ENCODE measurements at places on chromosomes 5 and 9. TPM values are rescaled to one million over a fixed set of nuclear protein-coding genes. Genes with fewer than 3 reads are reported as not detected.

TCF7 gene
- 8.9 TPM for total RNA-seq

TMEM232 gene
- 1.1 TPM for total RNA-seq

MEIKIN gene
- total RNA-seq = not detected

HSPB3 gene
- not detected for total RNA-seq

DNM1 gene
- total RNA-seq = 148 TPM

DNA sequence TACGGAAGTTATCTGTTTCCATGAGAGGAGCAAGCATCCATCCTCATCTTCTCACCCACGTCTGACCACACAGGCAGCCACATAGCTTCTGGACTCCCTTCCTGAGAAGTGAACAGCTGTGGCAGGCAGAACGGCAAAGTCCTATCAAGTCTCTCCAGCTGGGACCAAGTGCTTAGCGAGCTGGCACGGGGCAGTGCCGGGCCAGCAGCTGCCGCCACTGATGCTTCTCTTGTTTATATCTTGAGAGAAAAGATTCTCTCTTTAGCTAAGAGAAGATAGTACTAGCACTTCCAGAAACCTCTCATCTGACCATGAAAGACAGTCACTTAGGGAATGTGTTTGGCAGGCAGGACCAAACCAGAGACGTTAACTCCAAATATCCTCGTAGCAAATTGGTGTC is 37.2 kb downstream of the PLAC8L1 start:
- no peak overlapping the region for H3K4me3 ChIP-seq
- H3K4me1 ChIP-seq = no peaks in the 10 kb centered on the region
- H3K36me3 ChIP-seq = no peaks in the 10 kb centered on the region
- no peaks in the 10 kb centered on the region for H3K27me3 ChIP-seq
- no peak overlapping the region for H3K27ac ChIP-seq
- no peak for DNase-seq

- no peaks in the 10 kb centered on the region for H3K36me3 ChIP-seq
- H3K27me3 ChIP-seq = no peaks in the 10 kb centered on the region
- H3K27ac ChIP-seq = no peak overlapping the region
- peaks cover 10% of the 10 kb centered on the region for H3K4me1 ChIP-seq
Observed at GRCh38 chr9:33619666-33620404, 95.8 kb downstream of the ANKRD18B start.

- DNase-seq = no peak
- H3K27ac ChIP-seq = no peak overlapping the region
- no peaks in the 10 kb centered on the region for H3K36me3 ChIP-seq
- no peaks in the 10 kb centered on the region for H3K27me3 ChIP-seq
Observed at GRCh38 chr5:53908757-53909156, 348.3 kb downstream of the NDUFS4 start.

DNA sequence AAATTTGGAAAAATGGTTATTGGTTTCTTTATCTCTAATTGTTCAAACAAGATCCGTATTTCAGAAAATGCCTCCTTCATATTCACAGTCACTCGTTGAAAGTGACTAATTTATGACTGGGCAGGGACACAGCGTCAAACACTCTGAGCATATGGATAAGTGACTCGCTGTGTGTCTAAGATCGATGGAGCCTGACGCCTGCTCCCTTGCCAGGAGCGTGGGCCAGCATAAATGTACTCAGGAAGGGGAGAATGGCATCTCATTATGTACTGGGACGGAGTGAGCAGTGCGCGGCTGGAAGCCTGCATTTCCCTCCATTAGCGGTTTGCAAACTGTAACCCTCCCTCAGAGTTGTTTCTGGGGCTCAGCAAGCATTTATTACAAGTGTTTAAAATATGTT is 79.8 kb upstream of the CAST start:
- no peak overlapping the region for H3K4me3 ChIP-seq
- H3K27me3 ChIP-seq = no peaks in the 10 kb centered on the region
- no peaks in the 10 kb centered on the region for H3K4me1 ChIP-seq
- H3K27ac ChIP-seq = no peak overlapping the region

DNA sequence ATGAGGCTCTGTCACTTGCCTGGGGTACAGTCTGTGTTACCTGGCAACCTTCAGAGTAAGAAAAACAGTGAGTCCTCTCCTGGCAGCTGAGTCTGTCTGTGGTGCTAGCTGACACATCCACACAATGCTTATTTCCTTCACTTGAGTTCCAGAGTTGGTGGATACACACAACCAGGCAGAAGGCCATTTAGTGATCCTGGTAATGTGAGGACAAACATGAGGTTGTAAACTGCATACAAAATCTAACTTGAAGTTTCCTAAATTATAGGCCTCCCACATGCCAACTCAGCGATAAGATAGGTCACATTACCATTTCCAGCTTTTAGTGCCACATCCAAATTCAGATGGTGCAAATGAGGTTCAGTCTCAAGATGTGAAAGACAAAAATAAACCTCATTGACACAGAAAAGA is 125.5 kb downstream of the DCP2 start:
- no peak overlapping the region for H3K4me3 ChIP-seq
- DNase-seq = no peak
- H3K36me3 ChIP-seq = no peaks in the 10 kb centered on the region
- no peaks in the 10 kb centered on the region for H3K4me1 ChIP-seq

DNA sequence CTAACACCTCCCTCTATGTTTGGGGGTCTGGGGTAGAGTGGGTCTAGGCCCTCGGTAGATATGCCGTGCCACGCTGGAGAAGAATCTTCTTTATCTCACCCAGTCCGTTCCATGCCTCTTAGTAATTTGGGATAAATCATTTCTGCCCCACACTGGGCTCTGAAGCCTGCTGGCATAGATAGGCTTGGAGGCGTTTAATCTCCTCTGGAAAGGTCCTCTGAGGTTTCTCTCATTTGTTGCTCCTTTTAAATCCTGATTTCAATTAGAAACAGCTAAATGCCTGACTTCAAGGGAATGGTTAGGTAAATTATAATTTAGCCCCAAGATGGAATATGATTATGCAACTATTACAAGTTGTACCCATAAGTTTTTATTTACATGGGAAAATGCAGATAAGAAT is 57.8 kb upstream of the AKNA start:
- no peaks in the 10 kb centered on the region for H3K36me3 ChIP-seq
- H3K27ac ChIP-seq = no peak overlapping the region
- no peaks in the 10 kb centered on the region for H3K27me3 ChIP-seq

- H3K27ac ChIP-seq = no peak overlapping the region
- H3K4me3 ChIP-seq = no peak overlapping the region
- no peak for DNase-seq
- H3K4me1 ChIP-seq = no peaks in the 10 kb centered on the region
- H3K27me3 ChIP-seq = peaks cover 98% of the 10 kb centered on the region
Observed at GRCh38 chr5:1409381-1410110, 35.7 kb downstream of the SLC6A3 start.

DNA sequence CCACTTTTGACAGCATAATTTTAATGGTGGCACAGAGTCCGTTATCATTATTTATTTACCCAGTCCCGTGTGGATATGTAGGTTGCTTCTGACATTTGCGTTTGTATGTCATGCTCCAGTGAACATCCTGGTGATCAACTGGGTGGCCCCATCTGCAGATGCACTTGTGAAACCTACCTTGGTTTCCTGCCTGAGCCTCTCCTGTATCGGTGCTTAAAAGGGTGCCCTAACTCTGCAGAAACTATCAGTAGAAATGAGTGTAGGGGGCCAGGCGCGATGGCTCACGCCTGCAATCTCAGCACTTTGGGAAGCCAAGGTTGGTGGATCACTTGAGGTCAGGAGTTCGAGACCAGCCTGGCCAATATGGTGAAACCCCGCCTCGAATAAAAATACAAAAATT is 92.1 kb upstream of the IER5L start:
- no peak overlapping the region for H3K4me3 ChIP-seq
- no peaks in the 10 kb centered on the region for H3K36me3 ChIP-seq
- no peak for DNase-seq
- no peaks in the 10 kb centered on the region for H3K27me3 ChIP-seq

DNA sequence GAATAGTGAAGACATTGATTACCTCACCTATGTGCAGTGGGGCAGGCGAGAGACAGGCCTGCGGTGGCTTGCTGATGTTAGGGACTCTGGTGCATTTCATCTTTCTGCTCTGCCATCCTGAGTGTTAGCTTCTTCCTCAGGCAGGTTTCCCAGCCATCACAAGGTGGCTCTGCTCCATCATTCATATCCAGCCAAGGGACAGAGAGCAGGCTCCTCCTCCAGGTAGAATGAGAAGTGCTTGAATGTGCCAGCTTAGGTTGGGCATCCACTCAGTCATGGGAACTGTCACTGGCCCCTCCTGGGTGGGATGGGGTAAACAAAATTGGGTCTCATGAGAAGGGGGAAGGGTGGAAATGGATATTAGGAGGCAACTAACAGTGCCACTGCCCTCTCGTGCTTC is 24.8 kb downstream of the GPR107 start:
- H3K36me3 ChIP-seq = peaks cover 27% of the 10 kb centered on the region
- no peaks in the 10 kb centered on the region for H3K27me3 ChIP-seq
- no peak for DNase-seq

DNA sequence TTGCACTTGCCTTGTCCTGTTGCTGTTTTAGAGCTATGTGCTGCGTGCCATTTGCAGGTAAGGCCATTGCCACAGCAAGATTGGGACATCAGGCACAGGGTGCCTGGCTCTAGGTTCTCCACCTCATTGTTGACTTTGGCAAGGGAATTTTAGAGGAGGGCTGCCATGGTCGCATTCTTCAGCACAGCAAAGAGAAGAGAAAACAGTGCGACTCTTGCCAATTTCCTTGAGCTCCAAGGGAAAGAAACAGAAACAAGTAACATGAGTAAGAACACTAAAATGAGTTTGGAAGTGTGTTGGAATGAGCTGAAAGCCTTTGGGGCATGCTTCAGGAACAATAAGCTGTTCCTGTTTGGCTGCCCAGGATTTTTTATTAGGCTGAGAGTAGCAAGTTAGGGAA is 188.1 kb upstream of the IL12B start:
- H3K36me3 ChIP-seq = no peaks in the 10 kb centered on the region
- H3K27me3 ChIP-seq = no peaks in the 10 kb centered on the region
- peak overlapping the region; percentile 61 for H3K27ac ChIP-seq
- peak; percentile 87 for DNase-seq
- H3K4me1 ChIP-seq = peaks cover 30% of the 10 kb centered on the region
- H3K4me3 ChIP-seq = no peak overlapping the region

- H3K27me3 ChIP-seq = no peaks in the 10 kb centered on the region
- H3K4me1 ChIP-seq = peaks cover 21% of the 10 kb centered on the region
- no peaks in the 10 kb centered on the region for H3K36me3 ChIP-seq
- no peak overlapping the region for H3K27ac ChIP-seq
- H3K4me3 ChIP-seq = no peak overlapping the region
- DNase-seq = no peak
Observed at GRCh38 chr5:39080597-39081204, 6.5 kb upstream of the RICTOR start.

DNA sequence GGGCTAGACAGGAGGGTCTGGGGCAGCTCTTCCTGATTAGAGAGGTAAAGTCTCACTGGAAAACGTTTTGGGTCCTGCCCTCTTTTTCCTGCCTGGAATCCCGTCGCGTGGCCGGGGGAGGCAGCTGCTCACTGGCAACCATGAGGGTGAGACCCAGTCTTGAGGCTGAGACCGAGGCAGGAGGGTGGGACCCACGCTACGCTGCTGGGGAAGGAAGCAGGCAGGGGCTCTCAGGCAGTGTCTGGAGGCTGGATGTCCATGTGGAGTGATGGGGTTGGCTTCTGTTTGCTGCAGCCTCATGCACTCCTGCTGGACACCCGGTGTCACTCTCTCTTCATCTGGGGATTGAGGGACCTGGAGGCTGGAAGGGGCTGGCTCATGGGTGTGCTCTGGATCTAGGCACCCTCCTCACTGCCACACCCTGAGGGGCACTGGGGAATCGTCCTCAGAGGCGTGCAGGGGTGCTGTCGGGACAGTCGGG is 11.3 kb upstream of the SLC2A6 start:
- no peak overlapping the region for H3K27ac ChIP-seq
- peaks cover 55% of the 10 kb centered on the region for H3K27me3 ChIP-seq
- peaks cover 10% of the 10 kb centered on the region for H3K4me1 ChIP-seq
- H3K36me3 ChIP-seq = no peaks in the 10 kb centered on the region

- H3K36me3 ChIP-seq = no peaks in the 10 kb centered on the region
- H3K4me1 ChIP-seq = no peaks in the 10 kb centered on the region
- no peak overlapping the region for H3K27ac ChIP-seq
- no peaks in the 10 kb centered on the region for H3K27me3 ChIP-seq
Observed at GRCh38 chr9:122219856-122220672, 8.7 kb downstream of the LHX6 start.

DNA sequence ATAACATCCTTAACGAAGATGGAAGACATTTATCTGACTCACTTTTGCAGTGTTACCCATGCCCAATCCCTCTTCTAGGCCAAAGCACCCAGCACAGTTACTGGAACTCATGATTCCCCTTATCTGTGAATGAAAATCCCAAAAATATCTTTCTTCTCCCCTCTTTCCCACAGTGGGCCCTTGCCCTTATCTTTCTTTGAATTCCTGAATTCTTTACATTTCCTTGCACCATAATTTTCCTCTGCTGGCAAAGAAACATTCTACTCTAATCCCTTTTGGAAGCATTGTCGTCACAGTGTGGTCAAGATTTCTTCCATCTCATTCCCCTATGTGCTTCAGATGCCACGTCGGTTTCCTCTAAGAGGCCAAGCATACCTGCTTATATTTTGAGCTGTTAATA is 135.9 kb upstream of the LIFR start:
- no peaks in the 10 kb centered on the region for H3K36me3 ChIP-seq
- H3K27ac ChIP-seq = no peak overlapping the region
- H3K4me1 ChIP-seq = no peaks in the 10 kb centered on the region
- no peak for DNase-seq
- no peak overlapping the region for H3K4me3 ChIP-seq

GRCh38 chr5:77991084-77991483 is 214.9 kb upstream of the TBCA start:
- no peaks in the 10 kb centered on the region for H3K36me3 ChIP-seq
- H3K4me3 ChIP-seq = no peak overlapping the region
- no peak for DNase-seq
- no peaks in the 10 kb centered on the region for H3K4me1 ChIP-seq

DNA sequence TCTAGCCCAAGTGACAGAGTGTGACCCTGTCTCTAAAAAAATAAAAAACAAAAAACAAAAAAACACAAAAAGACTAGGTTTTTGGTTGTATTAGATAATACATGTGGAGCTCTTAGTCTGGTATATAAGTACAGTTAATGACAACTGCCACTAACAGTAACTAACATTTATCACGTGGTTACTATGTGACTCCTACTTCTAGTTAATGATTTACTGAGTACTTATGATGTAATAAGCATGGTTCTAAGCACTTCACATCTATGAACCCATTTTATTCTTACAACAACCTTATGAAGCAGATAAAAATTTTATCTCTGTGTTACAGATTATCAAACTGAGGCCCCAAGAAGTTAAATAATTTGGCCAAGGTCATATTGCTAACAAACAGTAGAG is 6.1 kb upstream of the TMEFF1 start:
- H3K4me3 ChIP-seq = no peak overlapping the region
- no peak overlapping the region for H3K27ac ChIP-seq
- no peaks in the 10 kb centered on the region for H3K36me3 ChIP-seq
- H3K4me1 ChIP-seq = no peaks in the 10 kb centered on the region
- no peak for DNase-seq

- DNase-seq = no peak
- H3K4me3 ChIP-seq = no peak overlapping the region
- no peaks in the 10 kb centered on the region for H3K27me3 ChIP-seq
- no peaks in the 10 kb centered on the region for H3K36me3 ChIP-seq
- no peak overlapping the region for H3K27ac ChIP-seq
Observed at GRCh38 chr5:13643196-13643595, 301.3 kb downstream of the DNAH5 start.

- no peak overlapping the region for H3K4me3 ChIP-seq
- H3K4me1 ChIP-seq = peaks cover 12% of the 10 kb centered on the region
- peaks cover 15% of the 10 kb centered on the region for H3K36me3 ChIP-seq
- DNase-seq = no peak
Observed at GRCh38 chr5:14471507-14471906, 110.1 kb upstream of the OTULINL start.

GRCh38 chr5:156359476-156359875 is 32.5 kb downstream of the SGCD start:
- H3K27ac ChIP-seq = no peak overlapping the region
- no peaks in the 10 kb centered on the region for H3K4me1 ChIP-seq
